ENCODE measurements at places on chromosomes 6 and 20.

DNA sequence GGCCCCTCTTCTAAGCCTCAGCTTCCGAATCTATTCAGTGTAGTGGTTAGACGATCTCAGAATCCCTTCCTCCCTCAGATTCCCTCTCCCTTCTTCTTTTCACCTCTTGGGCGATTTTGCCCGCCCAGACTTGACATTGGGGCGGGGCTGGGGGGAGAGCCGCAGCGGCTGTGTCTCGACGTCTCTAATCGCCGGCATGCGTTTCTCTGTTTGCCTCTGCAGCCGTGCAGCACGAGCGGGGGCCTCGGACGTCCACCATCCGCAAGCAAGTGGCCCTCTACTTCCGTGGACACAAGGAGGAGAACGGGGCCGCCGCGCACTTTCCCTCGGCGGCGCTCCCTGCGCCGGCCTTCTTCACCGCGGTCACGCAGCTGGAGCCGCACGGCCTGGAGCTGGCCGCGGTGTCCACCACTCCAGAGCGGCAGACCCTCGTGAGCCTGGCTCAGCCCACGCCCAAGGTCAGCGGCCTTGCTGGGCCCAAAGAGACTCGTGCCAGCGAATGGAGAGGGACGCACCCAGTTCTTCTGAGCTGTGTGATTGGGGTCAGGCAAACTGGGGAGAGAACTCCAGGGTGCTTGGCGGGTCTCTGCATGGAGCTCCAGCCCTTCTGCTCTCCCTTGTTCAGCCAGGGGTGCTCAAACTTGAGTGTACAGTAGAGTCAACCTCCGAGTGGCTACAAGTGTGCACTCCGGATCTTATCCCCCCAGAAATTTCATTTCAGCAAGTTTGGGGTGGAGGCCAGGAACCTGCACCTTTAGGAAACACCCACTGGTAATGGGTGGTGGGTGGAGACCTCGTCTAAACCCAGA, 10.7 kb downstream of the NR2E1 start:
- no peak for DNase-seq

DNA sequence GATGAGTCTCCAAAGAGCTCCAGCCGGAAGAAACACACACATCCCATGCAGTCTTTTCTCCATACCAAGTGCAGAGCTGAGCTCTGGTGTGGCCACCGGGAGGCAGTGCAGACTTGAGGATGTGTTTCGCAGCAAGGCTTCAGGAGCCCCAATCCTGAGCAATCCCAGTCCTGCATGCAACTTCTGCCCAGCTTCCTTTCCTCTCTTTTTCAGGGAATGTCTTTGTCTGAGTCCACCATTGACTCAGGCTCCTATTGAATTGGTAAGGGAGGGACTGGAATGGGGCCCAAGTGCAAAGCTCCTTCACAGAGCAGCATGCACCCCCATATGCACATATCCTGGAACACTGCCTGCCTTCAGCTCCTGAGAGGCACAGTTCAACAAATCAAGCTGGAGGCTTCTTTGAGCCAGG, 50.5 kb upstream of the ASIP start:
- peak; percentile 92 for DNase-seq

GRCh38 chr6:125022391-125022989, 60.3 kb downstream of the RNF217 start:
- DNase-seq = no peak

- DNase-seq = no peak
Measured at GRCh38 chr6:43335469-43335868, 26.8 kb upstream of the CRIP3 start.

- DNase-seq = no peak
Measured at GRCh38 chr6:104653781-104654180, 205.9 kb downstream of the HACE1 start.

- DNase-seq = no peak
Measured at GRCh38 chr6:140912686-140913085, 1220.0 kb upstream of the GJE1 start.

- no peak for DNase-seq
Measured at GRCh38 chr6:1611322-1611571, 1.5 kb downstream of the FOXC1 start.

DNA sequence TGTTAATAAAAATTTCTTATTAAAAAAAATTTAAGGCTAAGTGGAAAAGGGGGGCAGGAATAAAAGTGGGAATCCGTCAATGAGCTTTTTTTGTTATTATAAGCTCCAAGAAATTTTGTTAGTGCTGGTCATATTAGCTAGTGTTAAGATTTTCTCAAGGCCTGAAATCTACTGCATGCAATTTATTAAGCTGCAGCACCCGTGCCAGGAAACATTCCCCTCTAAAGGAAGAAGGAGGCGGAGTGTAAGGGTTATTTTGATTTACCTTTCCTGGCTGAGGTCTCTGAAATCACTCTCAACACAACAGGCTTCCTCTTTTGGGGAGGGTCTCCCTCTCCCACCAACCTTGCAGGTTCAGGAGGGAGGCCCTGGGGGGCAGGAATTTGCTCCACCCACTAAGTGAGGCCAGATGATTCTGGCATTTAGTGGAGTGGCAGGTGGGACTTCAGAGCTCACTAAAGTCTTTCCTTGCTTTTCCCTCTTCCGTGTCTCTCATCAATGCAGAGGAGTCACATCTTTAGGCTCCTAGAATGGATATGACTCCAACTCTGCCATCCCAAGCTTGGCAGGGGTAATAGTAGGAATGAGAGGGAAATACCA, 168.8 kb downstream of the BCAS1 start:
- no peak for DNase-seq

DNA sequence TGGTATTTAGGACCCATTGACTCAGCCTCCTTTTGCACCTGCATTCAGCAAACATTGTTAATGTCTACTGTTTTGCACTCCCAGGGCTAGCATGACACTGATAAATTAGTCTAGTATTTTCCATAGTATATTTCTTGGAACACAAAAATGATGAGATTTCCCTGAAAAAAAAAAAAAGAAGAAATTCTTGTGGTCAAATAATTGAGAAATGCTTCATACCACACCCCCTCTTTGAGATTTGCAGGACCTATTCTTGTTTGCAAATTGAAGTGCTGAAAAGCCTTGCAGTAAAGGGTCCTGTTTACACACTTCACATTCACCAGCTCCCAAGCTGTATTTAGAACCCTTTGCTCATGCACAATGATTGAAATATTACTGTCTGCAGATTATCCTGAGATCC, 36.3 kb upstream of the CLIC5 start:
- no peak for DNase-seq

- no peak for DNase-seq
Measured at GRCh38 chr20:6686171-6686570, 81.3 kb upstream of the BMP2 start.

GRCh38 chr6:34090935-34091334, 55.0 kb downstream of the GRM4 start:
- no peak for DNase-seq

GRCh38 chr20:46118481-46119020, 437 bp downstream of the CD40 start:
- DNase-seq = no peak

DNA sequence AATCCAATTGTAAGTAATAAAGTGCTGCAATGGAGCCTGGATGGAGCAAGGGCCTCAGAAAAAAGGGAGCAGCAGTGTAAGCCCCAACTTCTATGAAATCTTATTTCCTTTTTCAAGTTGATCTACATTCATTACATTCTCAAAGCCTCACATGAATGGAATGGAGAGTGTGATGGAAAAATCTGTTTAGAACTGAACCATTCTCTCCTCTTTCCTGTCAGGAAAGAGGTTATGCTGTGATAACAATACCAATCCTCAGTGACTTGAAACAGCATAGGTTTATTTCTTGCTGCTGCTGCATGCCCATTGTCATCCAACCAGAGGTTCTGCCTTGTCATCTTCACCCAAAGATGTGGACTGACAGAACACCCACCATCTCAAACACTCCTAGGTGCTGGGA, 8.9 kb upstream of the OR2H2 start:
- DNase-seq = no peak

DNA sequence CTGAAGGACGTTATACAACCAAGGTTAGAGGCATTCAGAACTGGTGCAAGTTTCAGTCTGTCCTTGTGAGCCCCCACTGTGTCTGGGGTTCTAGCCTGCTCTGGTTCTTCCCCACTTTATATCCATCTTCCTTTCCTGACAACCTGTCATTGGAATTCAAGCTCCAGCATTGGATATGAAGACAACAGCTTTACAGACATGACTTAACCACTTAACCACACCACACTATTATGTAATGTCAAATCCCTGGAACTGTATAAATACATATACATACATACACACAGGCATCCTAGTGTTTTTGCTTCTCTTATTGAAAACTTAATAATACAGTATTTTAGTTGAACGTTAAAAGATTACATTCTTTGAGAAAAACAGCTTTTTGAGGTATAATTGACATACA, 217.9 kb upstream of the SGK1 start:
- DNase-seq = no peak

- no peak for DNase-seq
Measured at GRCh38 chr6:47086051-47086770, 44.1 kb upstream of the ADGRF1 start.

DNA sequence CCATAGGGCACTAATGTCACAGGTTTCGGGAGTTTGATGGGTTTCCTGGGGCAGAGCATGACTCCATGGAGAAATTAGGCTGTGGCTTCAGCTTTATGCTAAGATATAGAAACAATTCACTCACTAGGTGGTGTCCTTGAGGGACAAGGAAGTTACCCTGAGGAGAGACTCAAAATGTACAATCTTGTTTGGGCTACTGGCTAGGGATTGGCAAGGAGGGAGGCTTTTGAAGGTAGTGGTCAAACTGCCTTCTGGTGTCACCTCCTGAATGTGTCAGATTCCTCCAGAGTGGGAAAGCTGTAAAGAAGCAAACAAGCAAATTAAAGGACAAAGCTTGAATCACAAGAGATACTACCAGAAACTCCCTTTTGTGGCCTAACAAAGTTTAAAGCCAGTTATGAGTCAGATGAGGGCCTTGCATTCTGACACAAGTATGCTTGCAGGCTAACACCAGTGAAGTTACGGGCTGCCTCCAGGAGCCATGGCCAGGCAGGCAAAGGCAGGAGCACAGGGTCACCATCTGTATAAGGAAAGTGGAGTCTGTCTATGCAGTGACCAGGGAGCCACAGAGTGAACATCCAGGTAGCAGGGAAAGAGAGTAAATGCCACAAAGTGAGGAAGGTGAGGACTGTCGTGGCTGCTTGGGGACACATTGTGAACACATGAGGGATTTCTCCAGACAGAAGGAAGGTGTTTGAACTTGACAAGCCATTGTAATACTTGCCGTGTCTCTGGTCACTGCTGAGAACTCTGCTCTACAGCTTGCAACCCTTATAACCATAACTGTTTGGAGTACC, 107.7 kb upstream of the DTNBP1 start:
- DNase-seq = no peak

DNA sequence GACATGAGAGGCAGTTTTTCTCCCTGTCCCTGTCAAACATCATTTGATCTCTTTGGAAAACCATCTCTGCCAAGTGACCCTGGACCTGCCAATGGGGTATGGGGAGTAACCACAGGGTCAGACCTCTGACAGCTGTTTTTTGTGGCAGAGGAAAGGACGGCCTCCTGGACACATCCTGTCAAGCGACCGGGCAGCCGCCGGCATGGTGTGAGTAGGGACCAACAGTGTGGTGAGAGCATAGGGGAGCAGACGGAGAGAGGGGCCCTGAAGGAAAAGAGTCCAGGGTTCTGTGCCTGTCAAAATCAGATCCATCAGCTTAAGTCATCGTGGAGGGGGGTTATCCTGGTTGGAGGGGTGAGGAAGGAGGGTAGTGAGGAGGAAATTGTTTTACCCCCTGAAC, 10.1 kb downstream of the DNTTIP1 start:
- no peak for DNase-seq

GRCh38 chr6:164832410-164832809, 477.0 kb downstream of the C6orf118 start:
- DNase-seq = no peak

DNA sequence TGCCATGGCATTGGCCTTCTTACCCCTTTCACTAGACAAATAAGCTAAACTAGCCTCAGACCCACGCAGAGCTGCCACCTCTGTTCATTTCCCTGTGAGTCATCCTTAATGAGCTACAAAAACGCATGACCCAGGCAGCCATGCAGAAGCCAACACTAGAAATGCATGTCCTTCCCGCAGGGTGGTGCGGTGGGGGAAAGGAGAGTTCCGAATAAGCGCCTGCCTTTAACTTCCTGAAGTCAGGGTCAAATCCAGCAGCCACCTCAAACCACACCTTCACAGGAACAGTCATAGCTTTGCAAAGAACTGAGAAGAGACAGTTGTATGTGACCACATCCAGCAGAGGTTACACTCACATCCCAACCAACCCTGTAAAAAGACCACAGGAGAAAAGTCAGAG, 40.4 kb downstream of the IRF4 start:
- DNase-seq = no peak

- DNase-seq = no peak
Measured at GRCh38 chr6:25220857-25221256, 58.3 kb upstream of the CARMIL1 start.

- DNase-seq = no peak
Measured at GRCh38 chr6:130671577-130671976, 155.6 kb upstream of the SMLR1 start.
